ENCODE measurements at places on chromosomes 11 and 22.

DNA sequence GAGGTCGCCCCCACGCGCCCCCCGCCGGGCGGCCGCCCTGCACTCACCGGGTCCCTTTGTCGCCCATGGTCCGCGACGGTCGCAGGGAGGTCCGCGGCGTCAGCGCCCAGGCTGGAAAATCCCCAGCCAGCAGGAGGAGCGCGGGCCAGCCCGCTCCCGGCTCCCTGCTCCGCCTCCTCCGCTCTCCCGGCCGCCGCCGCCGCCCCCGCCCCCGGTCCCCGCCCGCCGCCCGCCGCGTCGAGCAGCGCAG is at the start of gene ARRB1:
Gene ARRB1 (minus strand): TSS at position 121 of the 250 bp plus-strand sequence. CDS start 54 bp downstream, at position 67.
- DNase-seq: no peak

GRCh38 chr22:30861688-30862552 is 106.7 kb downstream of the MORC2 start:
- no peak for DNase-seq

DNA sequence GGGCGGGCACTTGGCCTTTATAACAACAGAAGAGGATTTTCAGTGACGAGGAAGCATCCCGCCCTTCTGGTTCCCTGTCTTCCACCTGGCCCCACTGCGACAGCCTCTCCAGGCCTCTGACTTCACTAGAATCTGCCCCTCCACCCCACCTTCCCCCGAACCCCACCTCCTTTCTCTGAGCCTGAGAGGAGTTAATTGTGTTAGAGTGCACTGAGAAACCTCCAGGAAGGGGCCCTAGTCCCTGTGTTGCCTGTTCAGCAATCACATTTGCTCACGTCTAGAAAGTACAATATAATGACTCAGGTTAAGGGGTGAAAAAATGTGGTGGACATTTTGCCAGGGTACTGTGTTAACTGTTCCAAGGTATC is 38.8 kb downstream of the PTPRJ start:
- peak; percentile 58 for DNase-seq

GRCh38 chr11:1388763-1389102 is 1.0 kb upstream of the BRSK2 start:
- no peak for DNase-seq

- no peak for DNase-seq
Measured at GRCh38 chr22:22735695-22736611, 91.5 kb downstream of the GGTLC2 start.

- DNase-seq: peak; percentile 86
Measured at GRCh38 chr11:64246871-64247728, at the start of gene PPP1R14B. Gene PPP1R14B (minus strand): TSS chr11:64246943. CDS start chr11:64246673, 270 bp downstream.

GRCh38 chr11:59012398-59013265 is 73.3 kb downstream of the GLYATL1 start:
- no peak for DNase-seq

GRCh38 chr22:20271114-20271994 is 3.2 kb upstream of the RTN4R start:
- DNase-seq: no peak

DNA sequence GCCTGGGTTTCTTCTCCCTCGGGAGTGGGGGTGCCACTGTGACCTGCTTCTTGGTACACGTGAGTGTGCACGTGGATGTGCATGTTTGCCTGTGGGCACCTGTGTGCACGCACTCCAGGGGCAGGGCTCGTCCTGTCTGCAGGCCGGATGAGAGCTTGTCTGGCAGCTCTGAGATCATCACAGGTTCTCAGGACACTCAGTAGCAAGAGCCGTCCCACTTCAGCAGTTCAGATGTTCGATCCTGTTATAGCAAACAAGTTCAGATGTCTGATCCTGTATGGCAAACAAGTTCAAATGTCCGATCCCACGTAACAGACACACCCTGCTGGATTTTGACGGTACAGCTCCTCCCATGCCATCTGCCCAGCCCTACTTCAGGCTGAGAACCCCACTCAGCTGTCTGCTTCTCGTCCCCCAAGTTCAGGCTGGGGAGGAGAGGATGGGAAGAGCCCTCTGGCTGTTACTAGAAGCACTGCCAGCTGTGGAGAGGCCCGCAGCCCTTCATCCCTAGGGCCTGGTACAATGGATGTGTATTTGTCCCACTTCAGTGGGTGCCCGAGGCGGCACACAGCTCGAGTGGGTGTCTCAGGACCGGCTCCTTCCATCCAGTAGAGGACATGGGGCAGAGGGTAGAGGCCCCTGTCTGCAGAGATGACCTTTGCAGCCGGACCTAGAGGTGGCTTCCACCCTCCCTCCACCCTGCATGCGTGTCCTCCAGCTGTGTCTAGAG is 1126.9 kb downstream of the BRD1 start:
- no peak for DNase-seq

- DNase-seq: no peak
Measured at GRCh38 chr11:44709281-44709562, 17.5 kb upstream of the TSPAN18 start.

DNA sequence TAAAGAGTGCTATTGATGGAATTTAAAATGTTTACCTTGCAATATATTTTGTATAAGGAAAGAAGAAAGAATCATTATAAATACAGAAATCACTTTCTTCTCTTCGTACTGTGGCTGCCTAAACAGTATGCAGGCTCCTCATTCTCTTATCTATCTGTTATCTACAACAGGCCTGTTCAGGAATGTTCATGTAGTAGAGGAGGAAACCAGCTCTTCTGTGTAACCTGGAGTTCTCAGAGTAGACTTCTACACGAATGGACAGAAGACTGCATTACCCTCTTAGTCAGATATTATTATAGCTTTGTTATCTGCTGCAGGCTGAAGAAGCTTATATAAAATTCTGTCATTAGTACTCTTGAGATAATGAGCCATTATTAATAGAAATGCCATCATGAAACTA is 1225.9 kb upstream of the CNTN5 start:
- DNase-seq: no peak

DNA sequence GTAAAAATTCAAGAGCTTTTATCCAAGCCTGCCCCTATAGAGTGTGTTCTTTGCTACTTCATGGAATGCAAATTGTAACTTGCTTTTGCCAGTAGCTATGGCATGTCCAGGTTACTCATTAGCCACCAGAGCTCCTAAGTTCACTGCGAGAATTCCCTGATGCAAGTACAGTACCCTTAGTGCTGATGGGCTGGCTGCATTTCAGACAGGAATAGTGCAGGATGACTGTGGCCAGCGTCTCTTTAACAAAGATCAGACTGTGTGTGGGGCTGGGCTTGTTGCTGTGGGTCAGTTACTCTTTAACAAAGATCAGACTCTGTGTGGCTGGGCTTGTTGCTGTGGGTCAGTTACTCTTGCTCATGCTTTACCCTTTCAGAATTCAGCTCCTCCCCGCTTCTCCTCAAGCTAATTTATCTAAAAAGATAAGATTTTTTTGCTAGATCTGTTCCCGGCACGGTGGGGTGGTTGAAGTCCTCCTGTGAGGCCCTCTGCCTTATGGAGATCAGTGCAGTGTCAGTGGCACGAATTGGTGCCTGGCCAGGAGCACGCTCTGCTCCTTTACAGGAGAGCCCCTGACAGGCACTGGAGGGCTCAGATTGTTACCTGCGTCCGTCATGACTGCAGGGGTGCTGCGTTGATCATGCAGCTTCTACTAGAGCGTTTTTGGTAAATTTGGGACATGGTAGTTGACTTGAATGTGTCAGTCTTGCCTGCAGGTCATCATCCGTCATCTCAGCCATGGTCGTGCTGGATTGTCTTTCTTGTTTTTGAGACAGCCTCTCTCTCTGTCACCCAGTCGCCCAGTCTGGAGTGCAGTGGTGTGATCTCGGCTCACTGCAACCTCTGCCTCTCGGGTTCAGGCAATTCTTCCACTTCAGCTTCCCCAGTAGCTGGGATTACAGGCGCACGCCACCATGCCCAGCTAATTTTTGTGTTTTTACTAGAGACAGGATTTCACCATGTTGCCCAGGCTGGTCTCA is 27.0 kb downstream of the AP2A2 start:
- DNase-seq: no peak

DNA sequence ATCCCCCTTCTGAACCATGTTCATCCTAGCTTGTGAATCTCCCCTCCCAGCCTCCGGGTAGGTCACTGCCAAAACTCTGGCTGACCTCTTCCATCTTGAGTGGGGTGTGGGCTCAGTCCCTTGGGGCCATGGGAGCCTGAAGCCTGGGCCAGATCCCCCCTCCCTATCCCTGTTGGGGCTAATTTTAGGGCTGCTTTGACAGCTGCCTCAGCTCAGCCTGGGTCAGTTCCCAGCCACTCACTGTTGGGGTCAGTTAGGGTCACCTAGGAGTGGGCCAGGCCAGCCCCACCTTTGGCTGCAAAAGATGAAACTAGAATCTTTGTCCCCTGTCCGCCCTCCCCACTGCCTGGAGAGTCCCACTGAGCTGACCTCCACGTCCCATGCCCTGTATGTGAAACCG is 29.8 kb upstream of the P2RY2 start:
- no peak for DNase-seq

DNA sequence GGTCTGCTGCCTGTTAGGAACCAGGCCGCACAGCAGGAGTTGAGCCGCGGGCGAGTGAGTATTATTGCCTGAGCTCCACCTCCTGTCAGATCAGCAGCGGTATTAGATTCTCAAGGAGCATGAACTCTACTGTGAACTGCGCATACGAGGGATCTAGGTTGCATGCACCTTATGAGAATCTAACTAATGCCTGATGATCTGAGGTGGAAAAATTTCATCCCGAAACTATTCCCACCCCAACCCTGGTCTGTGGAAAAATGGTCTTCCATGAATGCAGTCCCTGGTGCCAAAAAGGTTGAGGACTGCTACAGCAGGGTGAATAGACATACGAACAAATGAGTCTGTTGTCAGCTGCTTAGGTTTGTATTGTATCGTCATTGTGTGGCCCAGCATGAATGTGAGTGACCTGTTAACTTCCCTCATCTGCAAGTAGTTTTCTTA is 29.8 kb downstream of the RNF141 start:
- no peak for DNase-seq

DNA sequence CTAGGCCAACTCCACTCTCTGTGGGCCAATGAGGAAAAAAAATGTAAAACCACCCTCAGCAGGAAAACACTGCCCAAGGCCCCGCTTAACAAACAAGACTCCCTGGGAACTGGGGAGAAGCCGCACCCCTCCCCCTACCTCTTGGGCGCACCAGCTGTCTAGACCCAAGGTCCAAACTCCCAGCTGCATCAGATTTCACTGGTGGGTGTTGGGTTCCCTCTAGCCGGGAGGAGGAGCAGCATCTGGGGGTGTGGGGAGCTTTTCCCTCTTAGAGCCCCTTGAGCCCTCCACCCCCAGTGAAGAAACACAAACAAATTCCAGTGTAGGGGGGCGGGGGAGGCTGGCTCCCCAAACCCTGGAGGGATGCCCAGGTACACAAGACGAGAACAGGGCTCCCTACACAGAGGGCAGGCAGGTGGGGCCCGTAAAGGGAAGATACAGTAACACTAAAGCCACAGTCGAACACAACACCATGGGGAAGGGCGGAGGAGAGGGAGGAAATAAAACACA is 64.9 kb downstream of the NECTIN1 start:
- no peak for DNase-seq

- DNase-seq: no peak
Measured at GRCh38 chr11:106262852-106263251, 185.4 kb downstream of the AASDHPPT start.

GRCh38 chr11:62370743-62371440 is 33.6 kb downstream of the ASRGL1 start:
- peak; percentile 27 for DNase-seq

- no peak for DNase-seq
Measured at GRCh38 chr11:68329978-68330699, 17.7 kb downstream of the LRP5 start.

- no peak for DNase-seq
Measured at GRCh38 chr11:10497371-10498021, 42.4 kb downstream of the AMPD3 start.

GRCh38 chr11:61472282-61472681 is 36.3 kb upstream of the LRRC10B start:
- no peak for DNase-seq

DNA sequence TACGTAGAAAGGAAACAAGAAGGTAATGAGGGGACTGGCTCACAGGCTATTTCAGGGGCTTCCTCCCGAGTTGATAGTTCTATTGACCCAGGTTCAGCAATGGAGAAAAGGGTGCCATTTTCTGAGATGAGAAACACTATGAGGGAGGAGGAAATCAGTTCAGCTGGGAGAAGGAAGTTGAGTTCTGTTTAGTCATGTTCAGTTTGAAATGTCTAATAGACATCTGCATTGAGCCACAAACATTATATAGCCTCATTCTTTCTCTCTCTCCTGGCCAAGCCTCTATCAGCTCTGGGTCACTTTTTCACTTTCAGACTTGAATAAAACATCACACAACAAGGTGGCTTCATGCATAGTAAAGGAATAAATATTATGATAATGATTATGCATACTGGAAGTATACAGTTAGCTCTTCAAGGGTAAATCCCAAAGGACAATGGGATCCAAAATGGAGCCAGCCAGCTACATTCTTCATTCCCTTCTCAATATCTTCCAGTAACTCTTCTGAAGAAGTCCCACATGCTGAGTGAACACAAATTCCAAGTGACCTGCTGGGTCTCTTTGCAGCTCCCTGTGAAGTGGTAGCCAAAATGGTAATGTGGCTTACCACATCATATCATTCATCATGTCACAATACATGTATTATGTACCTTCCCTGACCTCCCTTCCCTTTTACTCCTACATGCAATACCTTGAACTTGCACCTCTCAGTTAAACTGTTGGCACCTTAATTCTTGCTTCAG is 80.9 kb upstream of the CD44 start:
- DNase-seq: no peak

GRCh38 chr22:20031732-20032406 is 11.0 kb downstream of the TANGO2 start:
- DNase-seq: peak; percentile 52

GRCh38 chr22:30381264-30381663 is 5.9 kb downstream of the RNF215 start:
- DNase-seq: no peak

DNA sequence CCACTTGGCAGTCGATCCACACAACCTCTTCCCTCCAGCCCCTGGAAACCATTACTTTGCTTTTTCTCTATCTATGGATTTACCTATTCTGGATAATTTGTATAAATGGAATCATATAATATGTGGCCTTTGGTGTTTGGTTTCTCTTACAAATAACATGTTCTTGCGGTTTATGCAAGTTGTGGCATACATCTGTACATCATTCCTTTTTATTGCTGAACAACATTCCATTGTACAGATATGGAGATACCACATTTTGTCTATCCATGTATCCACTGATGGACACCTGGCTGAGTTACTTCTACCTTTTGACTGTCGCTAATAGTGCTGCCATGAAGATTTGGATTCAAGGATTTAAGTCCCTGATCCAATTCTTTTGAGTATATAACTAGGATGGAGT is 25.1 kb downstream of the SMCO4 start:
- DNase-seq: no peak

- DNase-seq: no peak
Measured at GRCh38 chr22:43862074-43862881, at the start of gene SULT4A1. Gene SULT4A1 (minus strand): TSS chr22:43862513. CDS start chr22:43862382, 131 bp downstream.

- DNase-seq: no peak
Measured at GRCh38 chr22:25208743-25209505, 9.3 kb downstream of the CRYBB3 start.
